ENCODE measurements at places on chromosomes 1 and 21. TPM values are rescaled to one million over a fixed set of nuclear protein-coding genes. Genes with fewer than 3 reads are reported as not detected.

Gene OTUD3
- 9.8 TPM for total RNA-seq

DNA sequence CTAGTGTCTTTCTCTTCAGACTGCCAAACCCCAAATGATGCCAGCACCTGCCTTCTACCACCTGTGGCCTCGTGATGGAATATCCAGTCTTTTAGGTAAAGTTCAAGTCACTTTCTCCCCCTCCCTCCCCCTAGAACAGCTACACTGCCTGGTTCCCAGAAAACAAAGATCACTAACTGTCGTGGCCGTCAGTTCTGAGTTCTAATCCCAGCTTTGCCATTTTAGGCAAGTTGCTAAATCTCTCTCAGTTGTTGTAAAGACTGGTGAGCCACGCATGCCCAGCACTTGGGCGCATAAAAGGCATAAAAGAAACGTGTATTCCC is 648 bp upstream of the TRAPPC3 start:
- no peak for DNase-seq

- DNase-seq: no peak
Measured at GRCh38 chr1:22971161-22971560, 1.5 kb downstream of the LACTBL1 start.

DNA sequence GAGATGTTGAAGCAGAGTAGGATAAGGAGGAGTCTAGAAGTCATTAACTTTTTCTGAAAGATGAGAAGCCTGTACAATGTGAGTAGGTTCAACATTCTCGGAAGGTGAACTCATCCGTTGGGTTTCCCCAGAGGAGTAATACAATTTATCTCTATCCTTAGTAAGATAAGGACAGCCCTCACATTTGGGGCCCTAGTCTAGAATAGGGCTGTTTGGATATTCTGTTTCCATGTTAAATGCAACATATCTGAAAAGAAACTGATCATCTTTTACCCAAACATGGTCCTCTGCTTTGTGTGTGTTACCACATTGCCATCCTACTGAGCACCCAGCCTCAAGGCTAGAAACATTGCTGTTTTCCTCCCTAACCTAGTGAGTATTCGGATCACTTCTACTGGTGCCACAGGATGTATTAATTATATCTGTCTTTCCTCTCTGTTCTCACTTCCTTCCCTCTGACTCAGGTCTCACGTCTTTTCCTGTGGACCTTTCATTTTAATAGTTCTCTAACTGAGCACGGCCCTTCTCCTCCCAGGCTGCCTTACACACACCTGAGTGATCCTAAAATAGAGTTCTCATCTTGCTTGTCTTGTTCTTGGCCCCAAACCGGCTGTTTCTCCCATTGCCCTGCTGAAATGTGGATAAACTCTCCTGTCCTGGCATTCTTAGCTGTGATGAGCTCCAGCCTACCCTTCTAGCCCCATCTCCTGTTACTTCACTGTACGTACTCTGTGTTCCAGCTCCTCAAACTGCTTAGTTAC is 91.7 kb downstream of the CDC14A start:
- no peak for DNase-seq

DNA sequence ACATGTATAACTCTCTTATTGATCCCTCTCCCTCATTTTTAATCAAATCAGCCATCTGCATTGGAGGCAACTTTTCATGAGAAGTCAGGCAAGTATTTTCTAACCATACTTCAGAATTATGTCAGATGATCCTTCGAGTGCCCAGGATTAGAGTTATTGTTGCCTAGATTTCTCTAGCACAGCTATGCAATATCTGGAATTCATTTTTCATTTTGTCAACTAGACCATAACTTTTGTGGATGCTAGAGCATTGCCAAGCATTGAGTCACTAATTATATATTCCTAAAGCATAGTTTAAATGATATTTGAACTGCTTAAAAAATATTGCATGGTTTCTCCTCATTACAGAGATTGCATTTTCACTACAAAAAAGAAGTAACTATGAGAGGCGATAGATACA is 21.2 kb downstream of the HFM1 start:
- no peak for DNase-seq

GRCh38 chr1:244757091-244757939 is 78.1 kb upstream of the COX20 start:
- DNase-seq: no peak

DNA sequence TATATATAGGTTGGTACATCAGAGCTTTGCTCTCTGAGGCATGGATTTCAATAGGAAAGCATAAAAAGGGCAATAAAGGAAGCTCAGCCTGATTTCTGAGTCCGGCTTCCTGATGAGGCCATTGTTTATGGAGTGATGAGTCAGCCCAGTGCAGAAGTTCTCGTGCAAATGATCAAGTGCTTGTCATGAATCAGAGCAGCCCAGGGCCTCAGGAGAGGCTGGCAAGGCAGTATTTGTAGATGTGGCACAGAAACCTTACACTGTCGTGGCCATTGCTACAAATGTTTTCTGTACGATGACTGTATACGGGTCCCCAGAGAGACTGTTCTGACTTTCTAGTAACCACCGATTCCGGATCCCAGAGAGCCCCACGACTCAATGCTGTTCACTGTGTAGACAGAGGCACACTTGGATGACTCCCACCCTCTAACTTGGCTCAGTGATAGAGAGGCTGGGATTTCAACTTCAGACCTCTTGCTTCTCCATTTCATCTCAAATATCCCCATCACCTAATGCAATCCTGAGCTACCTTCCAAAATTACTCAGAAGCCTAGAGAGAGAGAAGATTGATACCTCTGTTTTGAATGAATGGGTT is 26.8 kb downstream of the UMODL1 start:
- DNase-seq: peak; percentile 77

- DNase-seq: no peak
Measured at GRCh38 chr1:222048094-222048595, 306.3 kb upstream of the DUSP10 start.

DNA sequence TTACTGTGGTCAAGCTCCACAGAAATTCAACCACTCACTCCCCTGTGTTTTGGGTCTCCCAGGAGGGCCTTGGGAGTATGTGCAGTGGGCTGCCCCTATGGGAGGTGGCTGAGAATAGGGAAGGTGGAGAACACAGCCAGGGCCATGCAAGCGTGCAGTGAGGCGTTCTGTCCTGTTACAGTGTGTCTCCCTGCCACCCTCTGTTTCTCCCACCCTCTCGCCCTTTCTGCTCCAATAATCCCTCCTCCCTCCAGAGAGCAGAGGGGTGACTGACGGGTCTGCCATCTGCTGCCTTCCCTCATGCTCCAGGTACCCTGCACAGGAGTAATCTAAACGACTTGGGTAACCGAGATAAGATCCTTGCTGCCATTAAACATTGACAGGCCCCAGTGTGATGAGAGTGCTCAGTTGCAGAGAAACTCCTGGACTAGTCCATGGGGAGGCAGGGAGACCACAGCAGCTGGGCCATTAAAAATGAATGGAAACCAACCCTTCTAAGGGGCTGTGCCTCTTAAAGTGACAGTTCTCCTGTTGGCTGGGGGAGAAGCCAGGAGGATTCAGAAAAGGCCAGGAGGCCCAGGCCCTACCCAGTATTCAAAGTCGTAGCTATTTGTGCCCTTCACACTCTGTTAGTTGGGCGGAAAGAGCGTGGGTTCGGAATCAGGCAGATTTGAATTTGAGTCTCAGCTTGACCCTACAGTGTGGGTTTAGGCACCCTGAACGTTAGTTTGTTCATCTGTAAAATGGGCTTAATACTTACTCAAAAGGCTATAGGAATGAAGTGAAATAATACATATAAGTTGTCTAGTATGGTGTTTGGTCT is 22.4 kb upstream of the BTG2 start:
- DNase-seq: no peak

- no peak for DNase-seq
Measured at GRCh38 chr1:20404466-20404865, 81.5 kb downstream of the CAMK2N1 start.

Gene GORAB
- total RNA-seq: 14.3 TPM

DNA sequence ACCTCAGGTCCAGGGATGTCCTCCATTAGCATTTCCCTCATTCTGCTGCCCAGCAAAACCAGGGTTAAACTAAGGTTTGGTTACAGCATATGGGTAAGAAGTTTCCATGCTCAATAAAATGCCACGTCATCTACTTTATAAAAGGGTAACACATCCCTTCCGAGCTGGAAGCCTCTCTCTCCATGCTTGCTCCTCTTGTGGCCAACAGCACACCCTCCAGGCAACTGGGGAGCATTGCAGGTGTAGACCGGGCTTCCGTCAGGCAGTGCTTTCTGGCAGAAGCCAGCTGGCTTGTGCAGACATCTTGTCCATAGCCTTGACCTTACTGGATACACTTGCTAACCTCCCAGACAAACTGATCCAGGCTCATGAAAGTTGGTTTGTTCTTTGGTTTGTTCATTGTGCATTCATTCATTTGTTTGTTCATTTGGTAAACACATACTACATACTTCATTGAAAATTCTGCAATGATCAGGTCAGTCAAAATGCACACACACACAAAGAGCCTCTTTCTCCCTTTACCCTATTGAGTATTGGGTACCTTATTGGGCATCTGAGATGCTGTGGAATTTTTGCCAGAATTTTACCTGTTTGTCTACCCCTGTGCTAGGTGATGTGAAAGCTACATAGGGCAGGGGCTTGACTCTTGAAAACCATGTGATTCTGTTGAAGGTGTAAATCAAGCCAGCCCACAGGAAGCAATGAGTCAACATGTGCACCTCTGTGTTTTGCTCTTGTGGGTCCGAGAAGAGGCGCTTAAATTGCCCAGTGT is 422.8 kb downstream of the CAMTA1 start:
- peak; percentile 48 for DNase-seq

Gene ATXN7L2
- 4.9 TPM for total RNA-seq

DNA sequence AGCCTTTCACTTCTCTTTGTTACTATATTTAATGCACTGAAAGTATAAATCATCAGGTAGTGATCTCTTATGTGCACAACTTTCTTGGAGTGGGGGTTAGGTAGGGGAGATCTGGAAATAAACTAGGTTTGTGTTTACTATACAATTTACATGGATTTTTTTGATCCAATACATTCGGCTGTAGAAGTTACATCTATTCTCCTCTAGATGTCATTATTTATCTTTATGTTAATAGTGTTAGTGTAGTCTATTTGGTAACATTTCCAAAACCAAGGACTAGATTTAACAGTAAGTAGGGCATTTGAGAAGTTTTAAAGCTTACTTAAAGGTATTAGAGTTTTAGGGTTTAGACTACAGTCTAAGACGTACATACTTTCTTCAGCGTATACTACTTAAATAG is 5.4 kb downstream of the VPS45 start:
- DNase-seq: peak; percentile 23

Gene GFI1
- total RNA-seq: not detected

Gene LMOD1
- 0.41 TPM for total RNA-seq

Gene ZSWIM5
- 15.9 TPM for total RNA-seq

Data from frontal cortex (tissue), 4 donors.